A172 (cell line): ENCODE measurements at places on chromosomes 3 and 15. TPM values are rescaled to one million over a fixed set of nuclear protein-coding genes. Genes with fewer than 3 reads are reported as not detected.
A peak's percentile ranks its signal among the peaks of the same experiment; 100 is the strongest.

Gene SI
- total RNA-seq: not detected in 2 replicates

- DNase-seq: no peak
Observed at GRCh38 chr3:127139601-127140500, 53.1 kb upstream of the PRR23E start.

DNA sequence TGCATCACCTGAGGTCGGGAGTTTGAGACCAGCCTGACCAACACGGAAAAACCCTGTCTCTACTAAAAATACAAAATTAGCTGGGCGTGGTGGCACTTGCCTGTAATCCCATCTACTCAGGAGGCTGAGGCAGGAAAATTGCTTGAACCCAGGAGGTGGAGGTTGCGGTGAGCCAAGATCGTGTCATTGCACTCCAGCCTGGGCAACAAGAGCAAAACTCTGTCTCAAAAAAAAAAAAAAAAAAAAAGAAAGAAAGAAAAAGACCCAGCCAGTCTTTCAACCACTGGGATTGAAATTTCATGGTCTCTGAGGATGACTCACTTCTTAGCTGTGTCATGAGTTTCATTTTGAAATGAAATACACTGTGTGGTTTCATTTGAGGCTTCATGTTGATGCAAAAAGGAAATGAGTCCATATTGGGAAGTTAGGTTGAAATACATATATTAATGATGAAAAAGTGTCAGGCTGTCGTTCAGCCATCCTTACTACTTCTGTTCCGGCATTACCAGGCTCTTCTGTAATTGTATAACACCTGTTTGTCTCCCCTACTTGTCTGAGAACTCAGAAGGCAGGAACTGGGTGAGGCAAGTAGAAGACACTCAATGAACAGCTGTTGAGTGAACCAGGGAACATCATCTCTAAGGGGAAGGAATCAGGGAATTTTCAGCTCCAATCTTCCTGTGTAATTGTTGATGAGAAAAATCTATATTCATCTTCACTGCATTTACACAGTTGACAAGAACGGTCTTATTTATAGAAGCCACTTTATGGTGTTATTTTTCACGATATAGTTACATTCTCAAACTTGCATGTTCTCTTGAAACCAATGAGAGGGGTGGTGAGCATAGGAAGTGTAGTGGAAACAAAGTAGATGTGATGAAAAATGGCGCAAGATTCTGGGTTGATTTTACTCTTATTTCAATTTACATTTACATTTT, 87.4 kb downstream of the NFKBIZ start:
- DNase-seq: peak; percentile 83

GRCh38 chr3:176699288-176699687, 498.0 kb downstream of the TBL1XR1 start:
- DNase-seq: no peak

GRCh38 chr3:48830715-48831114, 17.0 kb downstream of the PRKAR2A start:
- DNase-seq: no peak
